ENCODE measurements at places on chromosomes 5 and 9.

- DNase-seq, result no peak
Measured at GRCh38 chr5:150562832-150563231, 54.9 kb downstream of the NDST1 start.

DNA sequence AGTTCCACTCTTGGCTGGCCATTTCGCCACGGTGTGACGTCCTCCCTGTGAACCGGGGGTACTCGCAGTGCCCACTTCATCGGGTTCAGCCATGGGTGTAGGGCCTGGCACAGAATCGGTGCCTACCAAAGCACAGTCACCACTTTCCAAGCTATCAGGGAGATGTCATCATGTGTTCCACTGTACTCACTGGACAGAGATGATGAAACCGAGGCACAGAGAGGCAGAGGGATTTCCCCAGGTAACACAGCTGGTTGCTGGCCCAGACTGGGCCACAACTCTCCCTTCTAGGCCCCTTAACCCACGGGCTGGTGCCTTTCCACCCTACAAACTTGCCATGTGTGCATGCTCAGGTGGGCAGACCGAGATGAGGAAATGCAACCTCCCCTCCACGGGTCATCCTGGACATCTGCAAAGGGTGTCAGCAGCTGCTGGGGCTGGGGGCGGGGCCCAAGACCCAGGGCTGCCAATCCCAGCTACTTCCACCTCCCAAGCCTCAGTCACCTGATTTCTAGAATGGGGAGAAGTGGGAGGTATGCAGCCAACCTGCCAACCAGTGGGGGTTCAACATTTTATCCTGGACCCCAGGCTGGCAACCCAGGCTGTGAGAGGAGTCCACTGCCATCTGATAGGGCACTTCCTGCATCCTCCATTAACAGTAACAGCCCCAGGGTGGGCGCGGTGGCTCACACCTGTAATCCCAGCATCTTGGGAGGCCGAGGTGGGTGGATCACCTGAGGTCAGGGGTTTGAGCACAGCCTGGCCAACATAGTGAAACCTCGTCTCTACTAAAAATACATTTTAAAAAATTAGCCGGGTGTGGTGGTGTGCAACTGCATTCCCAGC is 893 bp upstream of the SH2D3C start:
- no peak for DNase-seq

DNA sequence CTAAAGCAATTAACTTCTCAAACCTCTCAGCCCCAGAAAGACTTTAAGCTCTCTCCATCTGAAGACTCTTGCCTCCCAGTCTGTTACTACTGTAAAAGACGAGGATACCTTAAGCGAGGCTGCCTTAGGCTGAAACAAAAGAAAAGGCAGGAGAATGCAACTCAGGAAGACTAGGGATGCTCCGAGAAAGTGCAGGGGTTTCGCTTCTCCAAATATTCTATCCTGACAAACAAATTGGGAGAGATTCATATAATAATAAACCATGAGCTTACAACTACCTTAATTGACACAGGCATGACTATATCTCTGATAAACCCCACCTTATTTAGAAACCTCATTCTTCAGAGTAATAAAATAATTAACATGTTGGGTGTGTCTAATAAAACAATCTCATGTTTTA is 4.9 kb upstream of the UGT3A1 start:
- no peak for DNase-seq

DNA sequence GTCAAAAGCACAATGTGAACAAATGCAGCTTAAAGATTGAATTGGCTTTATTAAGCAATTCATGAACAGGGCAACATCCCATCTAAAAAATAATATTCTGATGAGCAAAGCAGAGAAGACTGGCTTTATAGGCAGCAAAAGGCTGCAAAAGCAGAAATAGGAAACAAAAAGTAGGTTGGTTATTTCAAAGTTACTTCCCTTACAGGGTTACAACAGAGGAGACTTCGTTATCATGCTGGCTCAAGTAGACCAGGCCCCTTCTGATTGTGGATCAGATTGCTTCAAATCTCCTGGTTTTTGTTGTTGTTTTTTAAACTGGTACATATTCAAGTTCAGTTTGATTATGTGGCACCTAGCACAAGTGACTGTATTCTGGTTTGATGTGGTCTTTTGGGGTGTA is 73.1 kb downstream of the MAN2A1 start:
- no peak for DNase-seq

- no peak for DNase-seq
Measured at GRCh38 chr9:17476401-17476800, 102.5 kb upstream of the SH3GL2 start.

- DNase-seq, result no peak
Measured at GRCh38 chr9:136587145-136587943, 41.5 kb upstream of the NOTCH1 start.

GRCh38 chr5:115553082-115553481 is 8.5 kb upstream of the FEM1C start:
- DNase-seq, result no peak

GRCh38 chr9:35736201-35736633 is 3.8 kb downstream of the CREB3 start:
- DNase-seq, result no peak

- DNase-seq, result no peak
Measured at GRCh38 chr9:134053941-134054761, 13.7 kb downstream of the BRD3 start.

DNA sequence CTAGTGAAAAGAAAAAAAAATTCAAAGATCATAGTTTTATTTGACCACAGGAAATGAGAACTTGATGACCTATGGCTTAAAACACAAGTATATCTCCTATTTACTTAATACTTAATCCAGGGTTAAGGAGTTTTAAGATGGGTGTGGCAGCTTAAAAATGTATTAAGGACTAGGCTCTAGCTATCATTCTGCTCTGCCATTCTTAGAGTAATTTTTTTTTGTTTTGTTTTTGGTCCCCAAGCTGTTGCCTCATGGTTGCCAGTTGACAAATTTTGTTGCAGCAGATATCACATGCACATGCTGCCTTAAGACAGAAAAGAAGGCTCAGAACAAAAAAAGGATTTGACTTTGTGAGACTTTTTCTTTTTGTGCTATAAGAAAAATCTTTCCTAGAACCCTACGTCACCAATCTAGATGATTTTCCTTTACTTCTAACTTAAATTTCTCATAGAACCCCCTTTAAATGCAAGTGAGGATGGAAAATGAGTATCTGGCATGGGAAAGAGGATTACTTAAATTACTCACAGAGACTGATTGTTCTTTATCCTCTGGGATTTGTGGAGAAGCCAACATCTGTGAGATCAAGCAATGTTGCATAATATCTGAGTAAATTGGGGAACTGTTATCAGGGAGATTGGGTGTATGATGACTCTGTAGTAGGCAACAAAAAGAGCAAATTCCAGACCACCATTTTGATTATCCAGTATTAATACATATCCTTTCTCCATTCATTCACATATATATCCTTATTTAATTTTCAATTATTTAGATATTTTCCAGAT is 364.7 kb upstream of the CD180 start:
- DNase-seq, result no peak

- DNase-seq, result no peak
Measured at GRCh38 chr5:19565466-19565865, 422.5 kb downstream of the CDH18 start.

GRCh38 chr5:3601061-3601710 is 5.6 kb downstream of the IRX1 start:
- no peak for DNase-seq

DNA sequence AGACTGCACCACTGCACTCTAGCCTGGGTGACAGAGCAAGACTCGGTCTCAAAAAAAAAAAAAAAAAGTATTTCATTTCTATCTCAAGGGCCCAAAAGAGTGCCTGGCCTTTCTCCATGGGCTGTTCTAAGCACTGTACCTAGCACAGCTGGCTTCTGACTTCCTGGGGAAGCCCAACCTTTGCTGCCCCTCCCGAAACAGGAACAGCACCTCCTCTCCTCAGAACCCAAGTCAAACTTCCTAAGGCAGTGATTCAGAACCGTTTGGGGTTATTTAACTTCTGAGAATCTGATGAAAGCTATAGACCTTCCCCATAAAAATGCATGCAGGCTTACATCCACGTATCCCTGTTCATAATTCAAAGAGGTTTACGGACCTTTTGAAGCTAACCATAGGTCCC is 57.8 kb downstream of the NRG2 start:
- no peak for DNase-seq

- no peak for DNase-seq
Measured at GRCh38 chr5:1052641-1053390, 44.2 kb downstream of the NKD2 start.

DNA sequence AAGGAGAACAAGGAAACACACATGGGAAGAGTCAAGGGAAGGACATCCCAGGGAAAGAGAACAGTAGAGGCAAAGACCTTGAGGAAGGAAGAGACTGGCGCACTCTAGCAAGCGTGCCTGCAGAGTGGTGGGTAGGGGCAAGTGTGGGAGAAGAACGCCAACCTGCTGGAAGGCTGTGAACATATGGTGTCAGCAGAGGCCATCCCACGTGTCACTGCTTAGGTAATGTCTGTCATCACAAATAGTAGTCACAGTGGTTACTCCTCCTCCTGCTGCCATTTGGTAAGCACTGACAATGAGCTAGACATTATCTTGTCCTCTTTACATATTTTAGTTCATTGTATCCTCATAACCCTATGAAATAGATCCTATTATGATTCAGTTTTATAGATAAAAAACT is 206.4 kb upstream of the TRIM32 start:
- DNase-seq, result no peak

DNA sequence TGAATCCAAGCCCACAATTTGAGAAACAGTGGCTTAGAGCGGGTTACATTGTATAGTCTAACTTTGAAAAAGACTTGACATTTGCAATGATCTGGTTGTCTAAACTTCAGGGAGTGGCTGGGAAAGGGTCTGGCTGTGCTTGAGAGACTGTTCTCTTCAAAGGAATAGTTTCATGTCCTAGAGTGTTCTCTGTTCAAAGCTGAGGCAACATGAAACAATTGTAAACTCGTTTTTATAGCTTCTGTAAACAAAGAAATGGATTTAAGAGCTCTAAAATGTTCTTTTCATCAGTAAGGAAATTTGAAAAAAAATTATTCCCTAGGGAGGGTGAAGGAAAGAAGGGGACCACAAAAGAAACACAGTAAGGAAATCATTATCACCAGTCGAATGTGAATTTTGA is 41.6 kb downstream of the FOCAD start:
- DNase-seq, result no peak

GRCh38 chr9:136763649-136764035 is 676 bp downstream of the LCN15 start:
- no peak for DNase-seq

DNA sequence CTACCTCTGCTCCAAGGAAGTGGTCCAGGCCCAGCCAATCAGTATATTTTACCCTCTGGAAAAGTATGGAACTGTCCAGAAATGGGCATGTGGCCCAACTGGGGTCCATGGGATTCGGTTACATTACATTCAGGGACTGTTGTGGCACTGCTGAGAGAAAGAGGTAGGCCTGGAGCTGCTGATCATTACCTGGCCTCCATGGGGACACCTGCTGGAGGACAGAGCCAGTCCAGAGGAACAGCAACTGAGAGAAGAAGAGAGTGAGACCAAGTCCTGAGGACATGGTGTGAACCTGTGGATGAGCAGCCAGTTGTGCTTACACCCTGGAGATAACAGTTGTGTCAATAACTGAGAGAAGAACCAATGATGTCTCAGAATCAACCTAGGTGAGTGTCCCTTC is 48.2 kb downstream of the HMHB1 start:
- DNase-seq, result no peak

GRCh38 chr9:4413856-4414255 is 76.4 kb upstream of the SLC1A1 start:
- DNase-seq, result no peak

- no peak for DNase-seq
Measured at GRCh38 chr5:176816043-176816745, 5.8 kb downstream of the UNC5A start.

DNA sequence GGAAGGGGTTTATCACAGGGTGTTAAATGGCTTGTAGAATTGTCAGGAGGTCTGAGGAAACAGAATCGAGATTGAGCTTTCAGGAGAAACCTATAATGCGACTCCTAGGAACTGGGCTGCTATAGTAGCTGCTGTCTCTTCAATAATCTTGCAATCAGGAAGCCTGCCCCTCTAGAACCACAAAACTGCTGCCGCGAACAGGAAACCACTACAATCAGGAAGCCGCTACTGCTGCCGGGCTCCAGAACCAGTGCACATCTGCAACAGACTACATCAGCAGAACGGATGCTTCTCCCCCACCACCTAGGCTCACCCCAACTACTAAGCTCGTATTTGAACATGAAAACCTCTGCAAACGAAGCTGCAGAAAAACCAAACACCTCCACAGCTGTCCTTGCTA is 31.6 kb downstream of the TNFSF8 start:
- no peak for DNase-seq

- DNase-seq, result no peak
Measured at GRCh38 chr9:136331556-136332481, 4.5 kb downstream of the GPSM1 start.

GRCh38 chr5:170817195-170817594 is 33.7 kb downstream of the GABRP start:
- DNase-seq, result no peak

DNA sequence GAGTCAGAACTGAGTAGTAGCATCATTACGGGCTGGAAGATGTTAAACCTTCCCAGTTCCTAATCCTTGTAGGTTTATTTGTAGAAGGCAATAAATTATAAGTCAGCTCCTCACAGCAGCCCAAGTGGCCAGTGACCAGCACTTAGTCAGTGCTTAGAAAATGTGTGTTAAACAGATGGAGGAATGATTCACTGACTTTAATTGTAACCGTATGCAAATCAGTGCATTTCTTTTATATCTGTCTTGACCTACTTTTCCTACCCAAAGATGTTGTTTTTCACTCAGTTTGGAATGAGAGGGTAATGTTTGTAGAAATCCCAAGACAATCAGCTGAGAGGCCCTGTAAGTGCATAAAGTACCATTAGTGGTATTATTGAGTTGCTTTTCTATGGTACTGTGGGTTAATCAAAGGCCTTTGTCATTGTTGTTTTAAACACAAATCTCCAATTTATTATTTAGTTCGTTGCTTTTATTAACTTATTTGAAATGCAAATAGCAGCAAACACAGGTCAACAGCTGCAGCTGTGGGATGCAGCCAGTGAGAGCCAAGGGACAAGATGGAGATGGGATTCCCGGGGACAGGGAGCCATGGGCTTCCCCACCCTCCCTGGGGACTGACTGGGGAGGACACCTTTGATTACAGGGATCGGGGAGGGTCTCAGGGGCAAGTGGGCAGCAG is 49.8 kb downstream of the MAP1B start:
- peak; percentile 94 for DNase-seq

DNA sequence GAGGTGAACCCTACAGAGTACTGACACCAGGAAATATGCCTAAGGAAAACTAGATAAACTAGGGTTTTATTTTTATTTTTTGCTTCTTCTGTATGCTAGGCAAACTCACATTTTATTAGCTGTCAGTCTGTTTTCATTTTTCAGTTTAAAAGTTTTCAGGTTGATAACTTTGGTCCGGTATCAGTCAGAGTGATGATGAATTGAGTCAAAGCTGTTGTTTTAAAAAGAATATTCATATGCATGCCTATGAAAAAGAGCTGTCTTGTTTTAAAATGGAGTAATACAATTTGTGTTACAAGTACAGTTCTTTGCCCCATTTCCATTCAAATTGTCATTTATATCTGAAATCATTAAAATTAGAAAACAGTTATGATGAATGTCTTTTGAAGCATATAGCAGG is 22.6 kb downstream of the MAP3K1 start:
- DNase-seq, result no peak

- DNase-seq, result no peak
Measured at GRCh38 chr9:121528642-121529041, 29.0 kb upstream of the GGTA1 start.

- no peak for DNase-seq
Measured at GRCh38 chr5:16995372-16995771, 59.3 kb upstream of the MYO10 start.
